ENCODE measurements at places on chromosomes 12 and 14.

DNA sequence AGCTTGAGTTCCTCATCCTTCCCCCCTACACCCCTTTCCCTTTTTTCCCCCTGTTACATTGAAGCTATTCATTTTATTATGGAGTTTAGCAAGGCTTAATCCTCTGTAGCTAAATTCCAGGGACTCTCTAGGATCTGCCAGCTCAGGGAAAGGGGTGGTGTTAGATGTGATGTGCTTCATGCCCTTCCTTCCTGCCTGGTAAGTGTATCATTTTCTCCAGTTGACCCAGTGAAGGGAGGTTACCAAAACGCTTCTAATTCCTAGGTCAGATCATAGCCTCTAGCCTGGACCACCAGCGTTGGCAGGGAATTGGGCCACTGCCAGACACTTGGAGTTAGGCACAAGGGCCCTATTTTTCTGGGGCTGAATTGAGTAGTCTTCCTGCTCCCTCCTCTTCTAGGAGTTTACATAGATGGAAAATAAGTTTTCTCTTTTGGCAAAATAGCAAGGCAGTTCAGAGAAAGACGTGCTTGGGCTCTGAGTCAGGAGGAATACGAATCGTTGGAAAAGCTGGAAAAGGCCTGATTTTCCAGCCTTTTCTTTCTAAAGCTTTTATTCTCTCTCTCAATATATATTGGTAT lies 88.3 kb downstream of the NPAS3 start:
- DNase-seq = no peak

- DNase-seq = no peak
These were observed 78.9 kb downstream of the AKAP6 start for GRCh38 chr14:32408018-32408417.

GRCh38 chr12:111141205-111141604 lies 220.8 kb upstream of the MYL2 start:
- DNase-seq = no peak

DNA sequence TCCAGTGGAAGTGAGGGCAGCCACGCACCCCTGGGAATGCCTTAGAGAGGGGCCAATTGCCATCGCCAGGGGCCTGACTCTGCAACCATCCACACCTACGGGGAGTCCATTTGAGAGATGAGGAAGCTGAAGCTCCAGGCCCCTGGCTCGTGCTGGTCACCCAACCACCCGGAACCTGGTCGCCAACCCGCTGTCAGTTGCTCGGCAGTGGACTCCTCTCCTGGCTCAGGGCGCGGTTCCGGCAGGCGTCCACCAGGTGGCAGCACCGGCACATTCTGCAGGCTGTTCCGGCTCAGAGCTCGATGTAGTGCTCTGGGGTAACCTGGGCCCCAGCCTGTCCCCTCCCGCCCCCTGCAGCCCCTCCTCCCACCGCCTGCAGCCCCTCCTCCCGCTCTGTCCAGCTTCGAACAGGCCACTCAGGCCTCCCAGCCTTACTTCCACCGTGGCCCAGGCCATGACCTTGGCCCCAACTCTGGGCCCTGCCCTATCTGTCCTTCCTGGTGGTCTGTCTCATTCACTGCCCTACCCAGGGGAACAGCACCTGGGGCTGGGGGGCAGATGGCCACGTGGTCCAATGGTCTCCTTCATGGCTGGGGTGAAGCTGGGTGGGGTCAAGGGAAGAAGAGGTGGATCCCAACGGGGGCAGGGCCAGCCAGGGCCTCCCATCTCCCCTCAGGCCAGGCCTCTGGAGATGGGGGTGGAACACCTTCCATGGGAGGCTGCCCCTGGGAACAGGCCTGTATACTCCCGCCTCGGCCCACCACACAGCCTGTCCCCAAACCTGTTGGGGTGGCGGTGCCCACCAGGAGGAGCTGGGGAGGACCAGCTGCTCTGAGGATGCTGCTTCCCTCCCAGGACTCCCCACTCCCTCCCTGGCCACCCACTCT lies 15.7 kb downstream of the SIVA1 start:
- DNase-seq = peak; percentile 89

Data from activated gamma-delta T cell treated with anti-CD3 and anti-CD28 coated beads, Interleukin-2, amount 50 U/mL, for 16 hours (primary cell).